ENCODE measurements at places on chromosomes 7 and 10.

- no peak for DNase-seq
These were observed 258.5 kb upstream of the AOAH start for GRCh38 chr7:36982766-36983165.

GRCh38 chr10:20013991-20014750 is 197.9 kb downstream of the PLXDC2 start:
- no peak for DNase-seq

GRCh38 chr10:113541549-113541927 is 11.3 kb upstream of the HABP2 start:
- no peak for DNase-seq

DNA sequence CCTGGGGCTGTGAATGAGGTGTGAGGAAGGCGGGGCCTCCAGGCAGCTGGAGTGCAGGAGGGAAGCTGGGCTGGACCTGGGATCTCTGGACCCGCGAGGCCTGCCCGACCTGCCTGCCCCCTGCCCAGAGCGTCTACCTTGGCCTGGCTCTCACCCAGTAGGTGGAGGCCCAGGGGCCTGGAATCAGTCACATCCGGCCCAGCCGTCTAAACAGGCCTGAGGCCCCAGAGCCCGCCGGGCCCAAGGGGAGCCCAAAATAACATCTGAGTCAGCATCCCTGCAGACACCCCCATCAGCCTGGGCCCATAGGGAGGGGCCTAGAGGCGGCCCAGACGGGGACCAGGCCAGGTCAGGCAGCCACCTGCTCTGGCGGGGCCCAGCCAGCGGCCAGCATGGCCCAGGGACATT is 15.1 kb upstream of the ELN start:
- no peak for DNase-seq

DNA sequence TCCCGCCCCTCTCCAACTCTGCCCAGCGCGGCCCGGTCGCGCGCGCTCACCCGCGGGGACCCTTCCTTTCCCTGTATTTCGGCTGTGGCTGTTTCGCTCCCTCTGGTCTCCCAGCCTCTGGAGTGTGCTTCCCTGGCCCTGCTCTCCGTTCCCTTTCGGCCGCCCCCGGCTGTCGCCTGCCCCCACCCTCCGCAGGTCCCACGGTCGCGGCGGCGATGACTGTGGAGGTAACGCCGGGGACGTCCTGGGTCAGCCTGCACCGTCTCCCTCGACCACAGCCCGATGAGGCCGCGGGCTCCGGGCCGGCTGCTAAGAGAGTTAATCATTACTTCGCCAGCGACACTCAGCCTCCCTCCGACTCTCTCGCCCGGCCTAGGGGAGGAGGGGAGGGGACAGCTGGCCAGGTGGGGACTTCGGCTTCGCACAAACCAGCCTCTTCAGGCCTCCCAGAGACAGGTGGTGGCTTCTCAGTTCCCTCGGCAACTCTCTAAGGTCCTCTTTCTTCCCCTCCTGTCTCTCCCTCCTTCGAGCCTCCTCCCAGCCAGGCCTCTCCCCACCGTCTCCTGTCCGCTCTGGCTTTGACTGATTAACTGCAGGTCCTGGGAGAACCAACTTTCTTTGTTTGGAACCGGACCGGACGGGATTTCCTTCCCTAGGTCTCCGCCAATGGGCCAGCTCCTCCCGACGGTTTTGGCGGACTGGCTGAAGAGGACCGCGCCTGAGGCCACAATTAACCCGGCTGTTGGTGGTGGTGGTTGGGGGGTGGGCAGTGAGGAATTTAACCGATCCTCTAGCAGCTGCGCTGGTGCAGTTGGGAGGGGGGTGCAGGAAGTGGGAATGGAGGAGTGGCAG is 5.6 kb upstream of the PAX2 start:
- no peak for DNase-seq

GRCh38 chr10:123771877-123772644 is 105.9 kb downstream of the GPR26 start:
- no peak for DNase-seq

GRCh38 chr10:43261578-43262396 is 5.1 kb downstream of the RASGEF1A start:
- DNase-seq = no peak
